ENCODE measurements at places on chromosomes 3 and 15.
A peak's percentile ranks its signal among the peaks of the same experiment; 100 is the strongest.

DNA sequence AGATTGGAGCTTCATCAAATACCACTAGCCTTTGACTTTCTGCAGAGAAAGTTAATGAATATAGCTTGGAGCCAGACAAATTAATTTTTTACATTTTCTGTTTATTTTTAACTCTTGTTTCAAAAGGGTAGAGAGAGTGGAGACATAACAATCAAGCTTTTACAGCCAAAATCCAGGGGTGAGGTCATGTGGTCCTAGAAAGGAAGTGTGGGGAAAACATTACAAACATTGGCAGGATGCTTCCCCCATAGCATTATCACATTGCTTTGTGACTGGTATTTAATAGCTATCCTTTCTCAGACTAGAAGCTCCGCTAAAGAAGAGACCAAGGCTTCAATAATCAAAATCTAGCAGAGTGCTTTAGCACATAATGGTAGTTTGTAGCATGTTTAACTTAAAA is 46.4 kb upstream of the PHLDB2 start:
- DNase-seq = no peak

DNA sequence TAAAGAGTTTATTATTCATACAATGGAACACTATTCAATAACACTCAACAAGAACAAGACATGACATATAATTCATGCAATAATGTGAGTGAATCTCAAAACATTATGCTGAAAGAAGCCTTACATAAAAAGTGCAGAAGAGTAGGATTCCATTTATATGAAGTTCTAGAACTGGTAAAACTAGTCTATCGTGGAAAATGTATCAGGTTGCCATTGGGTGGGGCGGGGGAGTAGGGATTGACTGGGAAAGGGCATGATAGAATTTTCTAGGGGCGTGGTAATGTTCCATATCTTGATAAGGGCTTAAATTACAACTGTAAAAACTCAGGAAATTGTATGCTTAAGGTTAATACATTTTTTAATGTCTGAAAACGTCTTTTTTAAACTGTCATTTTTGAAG is 247.9 kb downstream of the SATB1 start:
- DNase-seq = no peak

DNA sequence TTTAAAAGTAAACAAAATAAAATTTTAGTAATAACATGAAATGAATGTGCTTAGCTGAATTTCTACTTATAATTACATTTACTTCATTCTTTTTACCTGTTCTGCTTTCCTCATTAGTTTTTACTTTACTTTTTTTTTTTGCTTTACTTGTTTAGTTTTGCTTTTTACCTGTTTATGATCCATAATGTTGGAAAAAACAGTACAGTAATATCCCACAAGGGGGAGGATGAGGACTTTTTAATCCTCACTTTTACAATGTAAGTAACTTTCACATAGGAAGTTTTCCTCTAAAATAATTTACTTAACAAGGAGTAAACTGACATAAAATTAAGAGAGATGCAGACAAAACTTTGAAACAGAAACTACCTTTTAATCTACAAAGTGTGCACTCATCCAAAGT is 268.7 kb downstream of the TBC1D5 start:
- DNase-seq = no peak

- no peak for DNase-seq
These were observed 37.0 kb upstream of the P2RY1 start for GRCh38 chr3:152797751-152798432.

GRCh38 chr15:68234060-68234459 is 4.5 kb upstream of the CLN6 start:
- DNase-seq = no peak

- DNase-seq = peak; percentile 60
These were observed 95.5 kb downstream of the ST6GAL1 start for GRCh38 chr3:187025656-187026316.

DNA sequence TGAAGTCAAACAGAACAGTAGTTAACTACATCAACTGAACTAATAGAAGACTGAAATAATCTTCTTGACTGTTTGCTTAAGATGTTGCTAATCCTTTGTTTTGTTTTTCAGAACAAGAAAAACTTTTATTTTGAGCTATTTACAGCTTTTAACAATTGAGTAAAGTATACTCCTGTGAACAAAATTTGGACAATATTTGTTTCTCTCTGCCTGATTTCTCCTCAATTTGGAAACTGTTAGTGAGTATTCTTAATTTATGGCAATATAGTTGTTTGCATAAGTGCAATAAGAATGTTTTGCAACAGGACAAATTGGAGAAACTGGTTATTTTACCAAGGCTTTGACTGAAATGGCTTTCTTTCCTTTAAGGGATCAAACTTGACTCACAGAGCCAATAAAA is 36.5 kb upstream of the ENTPD3 start:
- no peak for DNase-seq

DNA sequence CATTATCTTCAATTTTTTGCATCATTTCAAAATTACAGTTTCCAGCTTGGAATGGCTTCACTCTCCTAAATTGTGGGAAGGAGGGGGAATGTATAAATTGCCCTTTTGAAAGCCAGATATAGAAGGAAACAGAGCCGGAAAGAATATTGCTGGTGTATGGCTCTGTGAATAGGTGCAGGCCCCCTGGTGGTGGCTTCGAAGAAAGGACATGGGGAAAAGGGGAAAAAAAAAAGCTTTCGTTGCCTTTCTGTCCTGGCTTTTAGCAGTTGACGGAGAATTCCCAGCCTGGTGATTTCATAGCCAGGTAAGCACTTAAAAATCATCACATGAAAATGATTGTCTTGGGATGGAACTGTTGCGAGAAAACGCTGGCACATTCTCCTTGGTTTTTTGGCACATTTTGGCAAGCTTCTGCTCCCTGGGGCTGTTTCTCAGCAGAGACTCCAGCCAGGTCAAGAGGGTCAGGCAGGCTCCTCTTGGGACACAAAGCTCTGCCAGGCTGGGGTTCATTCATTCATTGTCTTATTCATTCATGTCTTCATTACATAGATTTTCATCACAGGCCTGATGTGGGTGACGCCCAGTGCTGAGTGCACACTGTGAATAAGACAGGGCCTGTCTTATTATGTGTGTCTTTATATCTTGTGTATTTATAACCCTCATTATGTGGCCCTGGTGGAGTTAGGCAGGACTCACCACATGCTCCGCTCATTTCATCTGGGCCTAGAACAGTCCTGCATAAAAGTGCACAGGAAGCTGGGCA is 300.0 kb upstream of the TPM1 start:
- DNase-seq = peak; percentile 47

GRCh38 chr3:49519916-49520385 is 34.3 kb upstream of the BSN start:
- no peak for DNase-seq

DNA sequence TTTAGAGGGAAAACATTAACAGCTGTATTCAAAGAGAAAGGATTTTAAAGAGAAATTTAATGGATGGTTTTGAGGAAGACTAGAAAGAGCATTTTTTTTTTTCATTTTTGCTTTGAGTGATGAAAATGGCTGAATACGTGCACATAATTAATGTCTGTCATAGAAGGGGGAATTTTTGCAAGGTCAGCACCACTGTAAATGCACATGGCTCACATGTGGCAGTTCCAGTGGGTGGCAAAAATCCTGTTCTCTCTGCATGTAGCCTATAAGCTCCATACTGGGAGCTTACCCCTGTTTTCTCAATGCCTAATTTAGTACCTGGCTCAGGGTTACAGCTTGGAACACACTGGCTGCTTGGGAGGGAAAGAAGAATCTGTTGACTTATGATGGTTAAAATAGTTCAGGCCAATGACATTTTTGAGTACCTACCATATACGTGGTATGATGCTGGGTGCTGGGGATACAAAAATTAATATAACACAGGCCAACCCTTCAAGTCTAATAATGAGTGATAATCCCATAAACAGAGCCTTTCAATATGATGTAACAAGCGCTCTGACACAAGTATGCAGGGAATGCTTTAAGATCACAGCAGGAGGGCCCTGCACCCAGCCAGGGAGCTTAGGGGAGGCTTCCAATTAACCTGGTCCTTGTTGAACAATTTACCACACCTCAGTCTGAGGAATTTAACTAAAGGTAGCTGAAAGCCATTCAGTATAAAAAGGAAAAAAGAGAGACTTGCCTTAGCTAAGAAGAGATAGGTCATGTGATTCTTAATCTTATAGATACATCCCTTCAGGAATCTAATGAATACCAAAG is 33.0 kb downstream of the HSPBAP1 start:
- DNase-seq = no peak

DNA sequence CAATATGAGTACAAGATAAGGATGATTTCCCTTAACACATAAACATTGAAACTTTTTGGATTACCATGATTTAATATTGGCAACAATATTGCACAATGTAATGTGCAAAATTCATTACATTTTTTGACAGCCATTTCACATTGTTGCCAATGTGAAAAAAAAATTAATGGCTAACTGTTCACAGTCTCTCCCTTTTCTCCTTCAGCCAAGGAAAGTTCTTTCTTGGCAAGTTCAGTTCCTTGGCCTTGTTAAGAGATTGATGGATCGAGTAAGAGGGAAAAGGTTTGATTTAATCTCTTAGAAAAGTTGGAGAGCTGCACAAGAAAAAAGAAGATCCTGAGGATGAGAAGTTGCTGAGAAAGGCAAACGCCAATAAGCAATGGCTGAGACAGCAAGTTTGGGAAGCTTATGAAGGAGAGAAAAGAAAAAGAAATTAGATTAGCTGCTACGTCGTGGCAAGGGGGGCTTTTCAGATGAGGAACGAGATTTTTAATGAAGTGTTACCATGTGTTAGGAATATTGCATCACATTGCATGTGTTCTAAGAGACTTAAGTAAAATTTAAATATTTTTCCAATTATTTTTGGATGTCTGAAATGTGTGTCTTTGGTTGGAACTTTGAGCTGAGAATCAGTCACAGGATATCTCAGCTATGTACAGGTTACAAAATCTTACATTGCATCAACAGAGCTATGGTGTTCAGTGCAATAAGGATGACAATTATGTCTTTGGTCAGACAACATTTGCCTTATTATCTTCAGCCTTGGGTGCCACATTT is 61.4 kb upstream of the ZNF280D start:
- no peak for DNase-seq

Measured in activated CD4-positive, alpha-beta T cell treated with anti-CD3 and anti-CD28 coated beads, Interleukin-2, amount 50 U/mL, for 48 hours (primary cell).